HFFc6 (cell line): ENCODE measurements at places on chromosomes 2 and 18. TPM values are rescaled to one million over a fixed set of nuclear protein-coding genes. Genes with fewer than 3 reads are reported as not detected.

DNA sequence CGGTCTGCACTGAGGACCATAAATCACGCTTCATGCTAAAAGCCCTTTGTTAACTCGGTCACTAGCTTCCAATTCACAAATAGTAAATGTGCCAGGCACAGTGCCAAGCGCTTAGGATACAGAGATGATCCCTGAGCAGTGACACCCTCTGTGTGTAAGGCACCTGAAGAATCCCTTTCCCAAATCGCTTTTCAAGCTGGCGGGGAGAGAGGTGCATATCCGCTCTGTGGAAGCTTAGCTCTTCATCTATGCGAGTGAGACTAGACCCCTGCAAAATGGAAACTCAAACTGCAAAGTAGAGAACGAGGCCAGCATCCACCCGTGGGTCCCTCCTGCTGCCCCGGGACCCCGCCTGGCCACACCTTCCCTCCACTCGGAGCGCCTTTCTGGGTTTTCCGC lies 2.4 kb downstream of the PIEZO2 start:
- no peak for DNase-seq

SAG gene
- total RNA-seq, result not detected in 3 replicates

GRCh38 chr2:110682267-110682666 lies 4.4 kb upstream of the BUB1 start:
- no peak for DNase-seq

C1QL2 gene
- not detected in 3 replicates for total RNA-seq

- no peak for DNase-seq
Observed at GRCh38 chr2:213185147-213185822, 33.9 kb upstream of the IKZF2 start.

- no peak for DNase-seq
Observed at GRCh38 chr2:225761396-225761795, 361.9 kb downstream of the NYAP2 start.

CRYGC gene
- not detected in 3 replicates for total RNA-seq

GRCh38 chr18:14074187-14074586 lies 58.0 kb downstream of the ZNF519 start:
- no peak for DNase-seq

GRCh38 chr18:48391868-48392267 lies 17.3 kb downstream of the ZBTB7C start:
- DNase-seq, result no peak

DNA sequence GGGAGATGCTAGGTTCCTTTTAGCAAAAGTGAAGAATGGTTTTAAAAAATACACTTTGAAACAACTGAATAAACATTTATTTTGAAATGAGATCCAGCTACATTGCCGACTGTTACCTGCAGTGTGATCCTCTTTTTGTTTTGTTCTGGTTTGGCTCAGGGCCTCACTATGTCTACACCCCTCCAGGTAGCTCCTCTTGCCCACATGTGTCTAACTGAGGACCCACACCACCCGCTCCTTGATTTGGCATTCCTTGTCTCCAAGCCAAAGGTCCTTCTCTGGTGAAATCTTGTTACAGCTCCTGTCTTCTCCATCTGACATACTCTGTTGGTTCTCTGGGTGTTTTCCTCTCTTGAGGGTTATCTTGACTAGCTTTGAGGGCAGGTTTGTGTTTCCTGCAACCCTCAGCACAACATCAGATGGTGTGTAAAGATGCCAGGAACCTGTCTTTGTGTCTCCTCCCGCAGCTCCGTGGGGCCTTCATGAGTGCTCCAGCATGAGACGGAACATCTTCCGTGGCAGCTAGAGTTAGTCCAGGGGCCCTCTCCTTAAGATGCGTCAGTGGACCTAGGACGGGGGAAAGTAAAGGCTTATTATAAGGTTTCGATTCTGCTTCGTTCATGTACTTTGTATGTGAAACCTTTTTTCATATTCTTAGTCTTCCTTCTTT lies 32.1 kb downstream of the MAP4K4 start:
- DNase-seq, result no peak

GRCh38 chr18:13124411-13124810 lies 94.1 kb upstream of the LDLRAD4 start:
- DNase-seq, result no peak

EMX1 gene
- total RNA-seq, result not detected in 3 replicates

GRCh38 chr2:147364597-147364996 lies 480.2 kb upstream of the ACVR2A start:
- DNase-seq, result no peak

NCKAP5 gene
- 0.24 to 2.9 TPM (median 0.36 TPM) in 3 replicates for total RNA-seq

GRCh38 chr2:75600461-75601011 lies 39.8 kb upstream of the EVA1A start:
- DNase-seq, result no peak

- DNase-seq, result no peak
Observed at GRCh38 chr2:66903745-66904465, 469.0 kb downstream of the MEIS1 start.

GRCh38 chr2:11154016-11154922 lies 998 bp upstream of the SLC66A3 start:
- no peak for DNase-seq

- no peak for DNase-seq
Observed at GRCh38 chr2:128395196-128395595, 76.5 kb upstream of the HS6ST1 start.

DNA sequence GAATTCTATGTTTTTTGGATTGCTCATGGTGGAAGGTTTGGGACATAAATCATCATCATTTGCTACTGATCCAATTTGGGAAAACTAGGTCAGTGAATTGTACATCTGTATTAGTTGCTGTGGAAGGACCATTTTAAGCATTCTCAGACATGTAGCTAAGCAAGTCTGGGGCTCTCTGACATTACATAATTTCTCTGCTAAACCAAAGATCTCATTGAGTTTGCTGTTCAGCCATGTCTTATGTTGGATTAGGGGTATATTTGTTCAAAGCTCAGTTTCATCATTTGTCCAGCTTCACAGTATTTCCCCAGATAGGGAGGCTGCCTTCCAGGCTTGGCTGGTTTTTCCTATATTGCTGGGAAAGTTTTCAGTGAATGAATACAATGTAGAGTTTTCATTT lies 399.7 kb downstream of the MTX2 start:
- DNase-seq, result no peak

GRCh38 chr2:216064014-216064630 lies 17.5 kb downstream of the PECR start:
- no peak for DNase-seq

- no peak for DNase-seq
Observed at GRCh38 chr2:8541223-8541622, 140.6 kb upstream of the ID2 start.

- no peak for DNase-seq
Observed at GRCh38 chr2:237869343-237870102, 10.1 kb downstream of the RAMP1 start.

MYO1B gene
- total RNA-seq, result 214 to 240 TPM (median 236 TPM) in 3 replicates

GRP gene
- total RNA-seq, result not detected in 3 replicates

SOX11 gene
- total RNA-seq, result not detected in 3 replicates

GRCh38 chr18:9478545-9478944 lies 3.2 kb downstream of the RALBP1 start:
- no peak for DNase-seq

DNA sequence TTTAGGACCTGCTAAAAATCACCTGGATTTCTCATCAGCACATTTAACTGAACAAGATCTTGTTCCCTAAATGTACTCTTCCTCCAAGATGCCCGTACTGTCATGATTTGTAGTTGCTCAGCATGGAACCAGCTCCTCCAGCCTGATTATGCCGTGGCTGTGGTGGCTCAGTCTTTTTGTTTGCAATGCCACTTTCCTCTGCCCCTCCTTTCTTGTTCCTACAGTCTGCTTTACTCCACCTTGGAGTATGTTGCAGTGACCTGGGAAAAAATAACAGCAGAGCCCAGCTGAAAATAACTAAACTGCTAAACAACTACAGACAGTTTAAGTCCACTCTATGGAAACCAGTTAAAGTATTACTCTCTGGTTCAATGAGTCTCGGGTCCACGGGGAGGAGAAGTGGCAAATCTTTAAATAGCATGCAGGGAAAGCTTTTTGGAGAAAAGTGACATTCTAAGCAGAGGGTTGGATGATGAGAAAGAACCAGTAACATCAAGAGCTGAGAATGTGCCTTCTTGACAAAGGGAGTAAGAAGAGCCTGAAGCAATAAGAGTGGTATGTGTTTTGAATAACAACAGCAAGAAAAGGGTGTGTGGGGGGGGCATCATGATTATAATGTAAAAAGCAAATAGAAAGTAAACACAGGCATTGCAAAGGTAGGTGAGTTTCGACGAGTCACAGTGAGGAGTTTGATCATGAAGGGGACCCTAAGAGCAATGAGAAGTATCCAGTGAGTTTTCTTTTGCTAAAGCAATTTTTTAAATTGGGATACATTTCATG lies 225.7 kb downstream of the TMX3 start:
- DNase-seq, result no peak

ALK gene
- not detected in 3 replicates for total RNA-seq

- DNase-seq, result no peak
Observed at GRCh38 chr2:132429941-132430573, 13.5 kb downstream of the GPR39 start.

- no peak for DNase-seq
Observed at GRCh38 chr2:230805353-230806017, 59.3 kb upstream of the ITM2C start.

- DNase-seq, result no peak
Observed at GRCh38 chr2:36458106-36458505, 102.5 kb downstream of the CRIM1 start.

MPP4 gene
- 3.6 to 6.2 TPM (median 5.2 TPM) in 3 replicates for total RNA-seq

GRCh38 chr2:219726916-219727315 lies 99.5 kb downstream of the SLC4A3 start:
- DNase-seq, result no peak
